Head of caudate nucleus (tissue), 42 donors: ENCODE measurements at places on chromosomes 3 and 15.

DNA sequence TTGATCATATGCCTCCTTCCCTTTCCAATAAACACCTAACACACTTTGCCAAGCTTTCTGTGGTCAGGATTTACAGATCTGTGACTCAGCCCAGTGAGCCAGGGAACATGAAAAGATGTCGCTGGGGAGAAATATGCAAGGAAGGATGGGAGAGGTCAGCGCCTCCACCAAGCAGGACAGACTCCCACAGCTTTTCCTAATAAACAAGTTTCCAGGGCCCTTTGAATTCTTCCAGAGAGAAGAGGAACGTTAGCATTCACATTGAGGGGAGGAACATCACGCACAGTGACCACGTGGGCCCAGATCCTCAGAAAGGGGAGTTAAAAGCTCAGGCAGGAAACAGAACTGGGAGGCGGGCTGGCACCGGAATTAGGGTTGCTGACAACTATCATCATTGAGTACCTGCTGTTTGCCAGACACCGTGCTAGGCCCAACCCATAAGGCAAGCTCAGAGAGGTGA lies 33.3 kb upstream of the MRPS22 start:
- DNase-seq = no peak

GRCh38 chr15:96213896-96214295 lies 116.6 kb upstream of the NR2F2 start:
- DNase-seq = no peak

- DNase-seq = no peak
These were observed 2.2 kb upstream of the IGDCC3 start for GRCh38 chr15:65379986-65380385.

DNA sequence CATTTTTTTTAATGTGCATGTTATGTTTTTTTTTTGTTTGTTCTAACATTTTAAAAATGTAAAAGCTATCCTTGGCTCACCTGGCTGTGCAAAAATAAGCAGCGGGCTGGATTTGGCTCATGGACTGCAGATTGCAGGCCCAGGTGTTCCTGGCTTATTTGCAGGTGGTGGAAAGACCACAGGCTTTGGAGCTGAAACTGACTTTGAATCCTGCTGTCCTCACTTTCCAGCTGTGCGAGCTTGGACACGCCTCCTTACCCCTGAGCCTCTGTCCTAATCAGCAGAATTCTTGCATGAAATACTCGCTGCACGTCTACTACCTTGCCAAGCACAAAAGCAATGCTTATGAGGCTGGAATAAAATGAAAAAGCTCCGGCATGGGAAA lies 188.7 kb upstream of the TPM1 start:
- no peak for DNase-seq

DNA sequence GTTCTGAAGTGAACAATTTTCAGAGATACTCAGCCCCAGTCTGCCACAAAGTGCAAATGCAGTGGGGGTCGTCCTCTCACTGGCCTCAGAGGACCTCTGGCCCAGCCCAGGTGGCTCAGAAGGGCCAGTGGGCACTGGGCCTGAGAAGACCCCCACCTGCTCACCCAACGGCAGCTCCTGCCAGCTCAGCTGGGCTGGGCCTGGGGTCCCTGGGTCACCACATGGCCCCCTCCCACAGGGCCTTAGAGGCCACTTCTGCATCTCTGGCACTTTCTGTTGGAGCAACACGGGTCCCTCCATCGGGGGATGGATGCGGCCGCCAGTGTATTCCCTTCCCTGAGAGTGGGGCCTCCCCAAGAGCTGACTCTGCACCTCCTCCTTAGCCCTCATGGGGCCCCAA lies 262.7 kb upstream of the KCNH8 start:
- no peak for DNase-seq

- DNase-seq = no peak
These were observed 35.5 kb upstream of the ALDH1A3 start for GRCh38 chr15:100844167-100844566.

- no peak for DNase-seq
These were observed 338.6 kb upstream of the TPRG1 start for GRCh38 chr3:188832961-188833721.

DNA sequence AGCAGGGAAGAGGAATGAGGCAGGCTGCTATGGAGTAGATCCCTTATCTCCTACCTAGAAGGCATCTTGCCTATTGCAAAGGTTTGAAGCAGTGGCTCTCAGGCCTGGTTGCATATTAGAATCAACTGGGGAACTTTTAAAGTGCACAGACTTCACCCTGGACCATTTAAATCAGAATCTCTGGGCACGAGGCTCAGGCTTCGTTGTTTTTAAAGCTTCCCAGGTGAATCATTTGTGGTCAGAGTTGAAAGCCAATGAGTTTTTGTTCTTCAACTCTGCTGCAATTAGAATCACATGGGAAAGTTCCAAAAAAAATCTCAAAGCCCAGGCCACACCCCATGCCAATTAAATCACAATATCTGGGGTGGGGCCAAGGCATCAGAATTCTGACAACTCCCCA lies 773.1 kb downstream of the AGBL1 start:
- no peak for DNase-seq
